ENCODE measurements at places on chromosomes 2 and 18. TPM values are rescaled to one million over a fixed set of nuclear protein-coding genes. Genes with fewer than 3 reads are reported as not detected.

DNA sequence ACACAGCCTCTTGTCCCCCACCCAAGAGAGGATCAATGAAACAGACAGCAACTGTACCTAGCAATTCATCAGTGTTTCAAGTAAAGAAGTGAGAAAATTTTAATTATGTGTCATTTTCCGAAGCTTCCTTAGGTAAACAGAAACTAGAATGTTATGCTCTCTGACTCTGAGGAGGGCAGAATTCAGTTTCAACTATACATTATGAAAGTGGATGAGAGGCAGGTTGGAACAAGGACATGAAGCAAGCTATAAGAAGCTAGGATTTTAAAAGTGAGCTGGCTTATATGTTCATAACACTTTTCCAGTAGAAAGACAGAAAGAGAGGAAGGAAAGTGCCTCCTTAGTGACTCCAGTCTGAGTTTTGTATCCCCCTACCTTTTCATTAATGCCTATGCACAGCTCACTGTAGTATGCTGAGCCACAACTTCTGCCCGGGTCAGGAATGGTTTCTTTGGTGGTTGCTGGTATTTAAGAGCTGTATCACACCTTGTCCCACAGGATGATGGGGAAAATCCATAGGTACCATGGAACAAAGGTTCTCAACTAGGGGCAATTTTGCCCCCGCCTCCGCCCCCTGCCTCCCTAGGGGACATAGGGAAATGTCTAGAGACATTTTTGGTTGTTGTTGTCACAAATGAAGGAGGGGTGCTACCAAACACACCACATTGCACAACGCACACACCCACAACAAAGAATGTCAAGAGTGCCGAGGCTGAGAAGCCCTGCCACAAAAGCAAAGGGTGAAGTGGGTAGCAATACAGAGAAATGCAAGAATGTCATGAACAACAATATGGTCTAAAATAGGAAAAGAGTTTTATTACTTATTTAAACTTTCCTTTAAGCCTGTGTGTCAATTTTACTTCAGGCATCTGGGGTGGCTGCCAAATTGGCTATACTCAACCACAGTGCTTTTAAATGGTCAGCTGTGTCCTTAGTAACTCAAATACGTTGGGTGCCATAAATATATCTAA, 161.0 kb upstream of the ZFP36L2 start:
- DNase-seq: no peak

DNA sequence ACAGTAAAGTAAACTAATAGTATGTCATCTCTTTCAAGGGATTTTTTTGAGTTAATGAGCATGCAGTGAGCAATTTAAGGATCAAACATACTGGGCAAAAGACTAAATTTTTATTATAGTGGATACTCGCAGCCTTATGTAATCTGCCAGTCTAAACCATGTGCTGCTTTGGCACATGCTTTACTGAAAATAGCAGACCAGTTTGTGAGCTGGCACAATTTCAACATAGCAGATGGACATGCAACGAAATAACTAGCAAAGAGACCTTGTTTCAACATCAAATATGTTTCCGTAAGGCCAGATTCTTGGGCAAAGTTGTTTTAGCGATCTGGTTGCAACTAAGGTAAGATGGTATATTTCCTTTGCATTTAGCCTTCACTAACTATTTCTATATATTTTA, 807.3 kb downstream of the NR4A2 start:
- DNase-seq: no peak

DNA sequence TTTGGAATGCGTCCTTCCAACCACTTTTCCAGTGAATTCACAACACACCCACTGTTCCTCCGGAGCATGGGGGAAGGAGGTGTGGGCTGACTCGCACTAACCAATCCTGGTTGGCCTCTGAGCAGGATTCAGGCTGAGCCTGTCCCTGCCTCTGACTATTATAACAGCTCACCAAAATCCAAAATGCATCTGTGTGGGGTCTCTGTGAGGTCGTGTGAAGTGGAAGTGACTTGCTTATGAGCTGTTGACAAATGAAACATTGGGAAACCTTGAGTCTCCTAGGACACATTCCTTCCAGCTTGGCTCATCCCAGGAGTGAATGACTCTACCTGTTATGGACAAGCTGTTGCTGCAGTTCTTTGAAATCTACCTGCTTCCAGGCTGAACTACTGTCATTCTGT, 1.5 kb downstream of the CIDEA start:
- DNase-seq: no peak

- DNase-seq: no peak
Measured at GRCh38 chr2:88211003-88211808, 41.1 kb downstream of the THNSL2 start.

DNA sequence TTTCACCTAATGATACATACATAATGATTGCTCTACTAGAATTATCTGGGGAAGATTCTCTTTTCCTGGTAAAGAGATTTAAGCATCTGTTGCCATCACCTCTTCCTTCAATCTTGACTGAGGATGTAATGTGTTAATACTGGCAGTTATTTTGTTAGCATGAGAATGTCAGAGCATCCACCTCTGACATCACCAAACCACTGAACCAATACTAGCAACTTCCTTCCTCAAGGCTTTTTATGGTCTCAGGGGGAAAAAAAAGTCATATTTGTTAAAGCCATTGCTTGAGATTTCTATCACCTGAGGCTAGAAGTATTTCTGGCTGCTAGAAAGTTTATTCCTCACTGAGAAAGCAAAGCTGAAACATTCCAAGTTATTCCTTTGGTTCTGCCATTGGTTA, 48.5 kb downstream of the DSEL start:
- DNase-seq: no peak

GRCh38 chr18:13556502-13556901, 169.9 kb downstream of the FAM210A start:
- no peak for DNase-seq

DNA sequence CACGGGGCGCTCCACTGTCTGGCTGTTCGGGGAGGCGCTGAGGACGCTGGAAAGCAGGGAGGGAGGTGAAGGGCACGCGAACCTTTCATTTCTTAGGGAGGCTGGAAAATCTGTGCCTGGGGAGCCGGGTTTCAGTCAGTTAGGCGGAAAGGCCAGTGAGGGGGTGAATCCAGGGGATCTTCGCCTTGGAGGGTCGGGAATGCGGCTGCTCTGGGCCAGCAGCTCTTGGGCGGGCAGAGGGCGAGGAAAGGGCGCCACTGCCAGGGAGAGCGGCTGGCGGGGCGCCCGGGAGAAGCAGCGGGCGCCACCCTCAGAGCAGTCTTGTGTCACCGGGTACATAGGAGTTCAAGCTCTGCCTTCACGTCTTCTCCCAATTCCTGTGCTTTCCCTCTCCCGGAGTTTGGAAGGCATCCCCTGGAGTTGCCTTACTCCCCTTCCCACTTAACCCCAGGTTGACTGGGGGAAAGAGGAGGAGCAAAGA, 1.4 kb downstream of the CCDC85A start:
- DNase-seq: no peak

DNA sequence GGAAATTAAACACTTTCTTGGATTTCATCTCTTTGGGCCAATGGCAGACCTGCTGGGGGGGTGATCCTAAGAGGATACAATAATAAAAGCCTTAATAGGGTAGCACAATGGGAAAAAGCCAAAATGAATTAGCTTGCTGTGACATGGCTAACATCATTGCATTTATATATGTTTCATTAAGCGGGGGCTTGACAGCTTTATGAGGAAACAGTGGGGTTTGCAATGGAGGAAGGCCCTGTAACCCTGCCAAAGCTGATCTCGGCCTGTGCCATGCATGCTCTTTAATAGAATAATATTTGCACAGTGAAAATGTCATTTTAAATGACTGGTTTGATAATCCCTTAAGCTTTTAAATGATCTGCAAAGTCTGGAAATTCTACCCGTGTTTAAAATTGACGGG, 291.5 kb downstream of the SLC4A3 start:
- DNase-seq: no peak

- no peak for DNase-seq
Measured at GRCh38 chr2:157856187-157856515, 20.0 kb downstream of the ACVR1 start.

GRCh38 chr2:72204156-72204785, 56.6 kb upstream of the CYP26B1 start:
- DNase-seq: no peak

DNA sequence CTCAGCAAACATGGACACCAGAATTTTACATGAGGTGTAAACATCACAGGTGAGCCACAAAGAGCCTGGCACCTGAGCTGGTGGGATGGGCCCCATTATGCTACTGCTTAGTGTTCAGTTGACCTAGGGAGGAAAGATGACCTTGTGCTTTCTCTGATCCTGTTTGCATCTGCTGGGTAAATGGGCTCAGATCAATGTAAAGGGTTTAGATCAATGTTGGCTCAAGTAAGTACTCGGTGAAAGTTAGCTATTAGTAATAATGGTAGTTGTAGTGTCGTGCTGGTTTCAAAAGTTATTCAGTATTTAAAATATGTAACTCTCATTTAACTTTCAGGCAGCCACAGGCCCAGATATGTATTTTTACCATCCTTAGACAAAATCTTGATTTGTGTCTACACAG, 19.8 kb downstream of the ABHD3 start:
- DNase-seq: no peak

- no peak for DNase-seq
Measured at GRCh38 chr2:241198381-241199279, 10.2 kb downstream of the ANO7 start.

DNA sequence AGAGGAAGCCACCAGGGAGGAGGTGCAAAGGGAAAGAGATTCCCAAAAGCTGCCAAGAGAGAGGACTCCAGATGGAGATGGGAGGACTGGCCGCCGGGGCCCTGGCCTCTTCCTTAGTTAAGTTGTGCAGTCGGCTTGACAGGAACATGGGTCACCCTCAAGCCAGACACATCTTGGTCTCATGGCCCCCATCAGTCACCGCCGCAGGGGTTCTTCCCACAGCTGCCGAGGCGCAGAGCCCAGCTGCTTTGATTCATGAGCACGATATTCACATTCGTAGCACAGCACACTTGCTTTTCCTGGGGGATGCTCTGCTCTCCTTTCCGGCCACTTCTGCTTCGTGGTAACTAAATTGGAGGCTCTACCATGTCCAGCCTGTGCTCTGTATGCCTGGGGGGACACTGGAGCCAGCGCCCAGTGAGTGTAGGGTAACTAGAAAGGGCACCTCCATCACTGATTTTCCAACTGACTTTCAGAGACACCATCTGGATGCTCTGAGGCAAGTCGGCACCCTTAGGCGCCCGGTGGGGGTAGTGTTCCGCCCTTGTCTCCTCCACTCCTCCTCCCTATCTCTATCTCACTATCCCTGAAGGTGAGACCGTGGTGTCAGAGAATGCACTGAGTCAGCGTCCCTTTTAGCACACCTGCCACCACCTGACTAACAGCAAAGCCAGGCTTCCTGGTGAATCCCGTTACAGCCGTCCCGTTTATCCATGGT, 13.3 kb downstream of the TWIST2 start:
- no peak for DNase-seq

DNA sequence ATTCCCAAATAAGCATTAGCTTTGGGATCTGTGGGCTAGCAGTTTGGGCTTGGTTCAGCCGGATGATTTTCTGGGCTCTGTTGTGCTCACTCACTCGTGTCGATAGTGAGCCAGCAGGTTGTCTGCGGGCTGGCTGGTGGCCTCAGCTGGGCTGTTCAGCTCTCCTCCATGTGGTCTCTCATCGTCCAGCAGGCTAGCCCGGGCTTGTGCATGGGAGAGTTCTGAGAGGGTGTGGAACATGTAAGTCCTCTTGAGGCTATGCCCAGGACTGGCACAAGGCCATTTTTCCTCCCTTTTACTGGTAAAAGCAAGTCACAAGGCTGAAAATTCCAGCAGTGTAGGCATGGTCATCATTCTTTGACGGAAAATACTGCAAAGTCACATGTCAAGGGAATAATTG, 38.5 kb downstream of the NTSR2 start:
- DNase-seq: no peak

DNA sequence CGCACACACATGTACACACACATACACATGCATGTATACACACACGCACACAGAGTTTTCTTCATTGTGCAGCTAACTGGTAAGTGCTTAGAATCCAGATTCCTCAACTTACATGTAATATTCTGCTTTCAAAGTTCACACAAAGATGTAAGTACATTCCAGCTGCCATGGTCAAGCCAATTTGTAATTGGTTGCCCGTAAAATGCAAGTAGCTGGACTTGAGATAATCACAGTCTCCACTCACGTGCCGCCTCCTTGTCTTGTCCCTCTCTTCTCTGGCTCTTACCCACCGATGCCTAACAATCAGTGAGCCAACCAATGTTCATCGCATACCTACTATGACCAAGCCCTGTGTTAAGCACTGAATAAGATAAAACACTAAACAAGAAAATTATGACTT, 77.8 kb downstream of the SOCS6 start:
- no peak for DNase-seq

DNA sequence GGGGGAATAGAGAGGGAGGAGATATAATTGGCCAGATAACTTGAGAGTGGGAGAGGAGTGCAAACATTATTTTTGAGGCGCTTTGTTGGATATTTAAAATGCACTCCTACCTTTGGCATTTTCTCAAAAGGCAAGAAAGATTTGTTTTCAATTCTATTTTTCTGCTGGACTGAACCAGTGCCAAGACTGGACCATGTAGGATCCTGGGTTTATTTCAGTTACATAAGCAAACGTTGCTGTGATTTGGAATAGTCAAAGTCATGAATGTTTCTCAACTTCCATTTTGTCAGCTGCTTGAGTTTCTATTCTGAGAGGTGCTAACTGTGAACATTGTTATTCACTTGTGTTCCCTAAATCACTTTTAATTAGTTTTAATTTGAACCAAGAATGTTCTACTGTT, 8.9 kb upstream of the CHRNA1 start:
- no peak for DNase-seq

DNA sequence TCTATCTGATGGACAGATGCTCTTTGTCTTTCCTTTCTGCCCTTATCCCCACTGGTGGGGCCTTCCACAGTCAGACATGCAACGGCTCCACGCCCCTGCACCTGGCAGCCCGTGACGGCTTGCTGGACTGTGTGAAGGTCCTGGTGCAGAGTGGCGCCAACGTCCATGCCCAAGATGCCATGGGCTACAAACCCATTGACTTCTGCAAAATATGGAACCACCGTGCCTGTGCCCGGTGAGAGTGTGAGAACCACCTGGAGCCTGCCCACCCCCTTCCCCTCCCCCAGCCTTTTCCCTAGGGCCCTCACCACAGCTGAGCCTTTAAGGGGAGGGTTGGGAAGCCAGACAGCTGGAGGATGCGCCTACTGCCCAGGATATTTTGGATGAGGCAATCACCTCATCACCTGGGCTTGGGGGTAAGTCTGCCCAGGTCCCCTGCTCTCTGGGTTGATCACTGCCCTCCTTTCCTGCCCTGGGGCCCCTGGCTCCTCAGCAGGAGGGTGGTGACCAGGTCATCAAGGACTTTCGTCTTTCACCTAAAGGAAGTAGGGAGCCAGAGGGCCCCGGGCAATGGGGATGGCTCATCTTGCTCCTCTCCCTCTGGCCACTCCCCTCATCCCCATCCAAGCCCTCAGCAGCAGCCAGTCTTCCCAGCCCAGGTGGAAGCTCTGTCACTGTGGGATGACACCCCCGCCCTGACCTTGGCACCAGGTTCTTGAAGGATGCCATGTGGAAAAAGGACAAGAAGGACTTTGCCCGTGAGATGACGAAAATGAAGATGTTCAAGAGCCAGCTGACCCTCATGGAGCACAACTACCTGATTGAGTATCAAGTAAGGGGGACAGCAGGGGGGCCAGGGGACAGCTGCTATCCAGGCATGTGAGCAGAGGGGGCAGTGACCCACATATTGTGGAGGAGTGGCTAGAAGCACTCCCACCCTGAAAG, 3.7 kb downstream of the ANKRD53 start:
- peak; percentile 20 for DNase-seq

TMEM37 gene
- not detected for total RNA-seq

CREB1 gene
- total RNA-seq: 97.5 TPM

STRN gene
- 32.2 TPM for total RNA-seq

EMX1 gene
- total RNA-seq: not detected

NCKAP5 gene
- total RNA-seq: not detected

LONRF2 gene
- 0.08 TPM for total RNA-seq

GKN1 gene
- not detected for total RNA-seq

KLF7 gene
- total RNA-seq: 22.9 TPM

DOK6 gene
- not detected for total RNA-seq

FTCDNL1 gene
- 2.0 TPM for total RNA-seq

Data from activated naive CD8-positive, alpha-beta T cell treated with anti-CD3 and anti-CD28 coated beads, Interleukin-2, amount 10 ng/mL, durations not matched to agents 7 days and 5 days (primary cell).